Lung (tissue), 17 donors: ENCODE measurements at places on chromosomes 5 and 9. TPM values are rescaled to one million over a fixed set of nuclear protein-coding genes. Genes with fewer than 3 reads are reported as not detected.

DNA sequence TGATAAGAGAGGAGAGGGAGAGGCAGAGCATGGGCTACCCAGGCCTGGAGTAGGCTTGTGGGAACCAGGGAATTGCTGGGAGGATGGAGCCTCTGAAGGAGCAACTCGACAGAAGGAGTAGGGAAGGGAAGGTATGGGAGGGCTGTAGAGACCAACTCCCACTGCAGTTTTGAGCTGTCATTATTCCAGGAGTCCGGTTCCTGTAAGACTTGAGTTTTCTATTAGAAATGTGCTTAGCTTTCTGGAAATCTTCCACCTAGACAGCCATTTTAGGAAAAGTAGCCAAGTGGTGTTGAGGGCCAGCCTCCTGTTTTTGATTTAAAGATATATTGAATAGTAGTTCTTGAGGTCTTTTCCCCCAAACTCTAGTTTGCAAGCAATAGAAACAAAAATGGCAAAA is 323.5 kb downstream of the LRRC70 start:
- no peak for DNase-seq

PJA2 gene
- total RNA-seq: 148 TPM

BSPRY gene
- total RNA-seq: 12.7 TPM

CDKN2B gene
- 16.1 TPM for total RNA-seq

GRCh38 chr5:102719886-102720285 is 35.2 kb upstream of the PAM start:
- no peak for DNase-seq

GRCh38 chr5:79171635-79172245 is 60.1 kb downstream of the BHMT start:
- no peak for DNase-seq

LIX1 gene
- total RNA-seq: not detected

GRCh38 chr5:136066661-136067271 is 38.0 kb downstream of the TGFBI start:
- peak; percentile 76 for DNase-seq
